SK-N-SH (cell line): ENCODE measurements at places on chromosomes 5 and 9. TPM values are rescaled to one million over a fixed set of nuclear protein-coding genes. Genes with fewer than 3 reads are reported as not detected.

GRCh38 chr5:123099514-123100151, 10.6 kb downstream of the PRDM6 start:
- peak; percentile 88 for DNase-seq

DNA sequence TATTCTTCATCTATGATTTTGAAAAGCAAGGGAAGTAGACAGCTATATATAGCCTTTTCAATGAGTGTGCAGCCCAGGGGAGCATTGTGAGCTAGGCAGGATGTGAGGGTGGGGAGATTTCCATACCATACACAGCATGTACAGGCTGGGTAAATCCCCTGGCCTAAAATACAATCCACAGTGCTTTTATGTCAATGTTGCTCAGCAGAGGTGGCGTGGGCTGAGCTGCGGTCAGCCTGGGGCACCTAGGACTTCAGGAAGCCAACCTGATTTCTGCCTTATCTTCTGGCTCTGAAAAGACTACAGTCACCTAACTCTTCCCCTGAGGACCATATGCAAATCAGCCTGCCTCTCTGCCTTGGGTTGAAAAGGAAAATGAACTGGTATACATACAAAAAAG, 6.3 kb upstream of the GARIN3 start:
- no peak for DNase-seq

DNA sequence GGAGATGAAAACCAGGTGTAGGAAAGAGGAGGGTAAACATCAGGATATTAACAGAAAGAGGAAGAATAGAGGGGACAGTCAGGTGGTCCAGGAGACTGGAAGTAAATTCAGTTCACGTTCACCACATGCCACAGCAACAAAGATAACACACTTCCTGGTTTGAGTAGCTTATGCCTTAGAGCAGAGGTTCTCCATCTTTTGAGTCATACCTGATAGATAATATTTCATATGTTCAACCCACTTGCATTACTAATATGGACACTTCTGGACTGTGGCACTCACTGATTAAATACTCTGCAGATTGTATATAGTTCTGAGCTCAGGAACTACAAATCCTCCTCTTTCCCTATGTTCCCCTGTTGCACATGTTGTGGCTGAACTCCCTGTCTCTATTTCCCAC, 179.9 kb upstream of the NR3C1 start:
- no peak for DNase-seq

SOX30 gene
- 0.10 and 0.13 TPM in 2 replicates for polyA plus RNA-seq

OSMR gene
- 55.9 and 56.0 TPM in 2 replicates for polyA plus RNA-seq

DNA sequence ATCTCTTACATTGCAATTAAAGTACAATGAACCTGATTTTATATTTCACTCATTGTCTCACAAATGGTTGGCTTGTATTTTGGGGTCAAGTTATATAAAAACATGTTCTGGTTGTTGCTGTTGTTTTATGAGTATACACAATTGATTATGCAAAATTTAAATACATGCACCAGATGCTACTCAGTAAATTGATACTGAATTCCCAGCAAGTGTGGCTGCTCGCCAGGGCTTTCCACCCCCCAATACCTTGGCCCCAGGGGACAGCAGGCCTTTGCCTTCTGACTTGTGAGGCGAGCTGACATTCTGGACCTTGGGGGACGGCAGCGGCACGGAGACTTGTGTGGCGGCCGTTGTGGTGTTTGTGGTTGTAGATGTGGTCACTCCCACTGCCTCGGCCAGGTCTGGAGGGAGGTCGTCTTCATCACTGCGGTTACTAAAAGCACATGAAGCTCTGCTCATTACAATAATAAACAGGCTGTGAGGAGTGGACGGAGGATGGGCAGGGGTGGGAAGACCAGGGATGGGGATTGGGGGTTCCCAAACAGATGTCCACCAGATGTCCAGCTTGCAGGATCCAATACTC, 27.0 kb upstream of the FRRS1L start:
- DNase-seq = no peak

DNA sequence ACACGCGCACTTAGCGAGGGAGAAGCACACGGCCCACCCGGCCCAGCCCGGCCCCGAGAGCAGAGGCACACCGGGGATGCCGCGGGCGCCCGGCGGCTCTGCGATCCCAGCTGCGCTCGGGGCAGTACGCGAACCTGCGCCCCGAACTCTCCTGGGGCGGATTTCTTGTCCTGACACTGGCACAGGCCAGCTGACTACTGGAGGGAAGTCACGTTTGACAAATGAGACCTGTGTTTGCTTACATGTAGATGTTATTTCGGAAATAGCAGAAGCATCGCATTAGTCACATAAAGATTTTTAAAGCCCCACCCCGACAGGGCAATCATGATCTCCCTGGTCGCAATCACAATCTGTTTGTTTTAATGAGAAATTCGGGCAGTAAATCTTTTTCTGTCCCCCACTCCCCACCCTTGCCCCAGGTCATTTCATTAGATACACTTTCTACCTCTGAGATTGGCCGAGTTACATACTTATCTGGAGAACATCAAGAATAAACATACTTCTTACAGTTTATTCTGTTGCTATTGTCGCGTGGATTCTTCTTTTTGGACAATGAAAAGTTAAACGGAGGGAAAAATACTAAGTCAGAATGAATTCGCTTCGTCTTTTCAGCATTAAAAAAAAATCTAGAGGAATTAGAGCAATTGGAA, 518.9 kb downstream of the CTNND2 start:
- peak; percentile 23 for DNase-seq

GRCh38 chr9:69174616-69175463, 763 bp downstream of the TJP2 start:
- peak; percentile 62 for DNase-seq

DNA sequence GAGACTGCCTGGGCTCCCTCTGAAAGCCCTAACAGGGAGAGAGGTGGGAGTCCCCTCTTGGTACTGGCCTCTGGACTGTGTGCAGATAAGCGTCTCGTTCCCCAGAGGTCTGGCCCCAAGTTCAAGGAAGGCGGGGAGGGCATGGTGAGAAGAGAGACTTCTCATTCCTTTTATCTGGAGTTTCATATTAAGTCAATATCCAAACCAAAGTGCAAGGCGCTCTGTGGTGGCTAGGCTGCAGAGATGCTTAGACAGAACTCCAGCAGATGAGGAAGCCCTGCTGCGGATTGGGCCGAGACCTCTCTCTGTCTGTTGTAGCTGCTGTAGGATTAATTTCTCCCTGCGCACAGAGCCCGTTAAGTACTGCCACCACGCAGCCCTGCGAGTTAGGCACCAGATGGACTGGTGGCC, 16.0 kb downstream of the MVB12B start:
- DNase-seq = no peak

- no peak for DNase-seq
Observed at GRCh38 chr9:99134893-99135341, 30.0 kb downstream of the TGFBR1 start.

DNA sequence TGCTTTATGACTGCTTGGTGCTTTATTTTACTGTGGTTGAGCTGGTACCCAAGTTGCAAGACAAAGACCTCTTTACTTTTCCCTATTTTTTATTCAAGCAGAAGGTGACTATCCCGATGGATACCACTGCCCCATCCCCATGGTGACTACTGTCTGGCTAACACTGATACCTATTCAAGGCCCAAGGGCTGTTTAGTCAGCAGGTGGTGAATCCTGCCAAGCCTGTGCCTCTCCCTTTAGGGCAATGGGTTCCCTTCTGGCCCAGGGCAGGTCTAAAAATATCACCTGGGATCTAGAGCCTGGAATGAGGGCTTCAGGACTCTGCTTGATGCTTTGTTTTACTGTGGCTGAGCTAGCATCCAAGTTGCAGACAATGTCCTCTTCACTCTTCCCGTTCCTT, 510.0 kb upstream of the GRAMD2B start:
- no peak for DNase-seq

- DNase-seq = no peak
Observed at GRCh38 chr5:67746103-67746502, 469.5 kb upstream of the PIK3R1 start.

DNA sequence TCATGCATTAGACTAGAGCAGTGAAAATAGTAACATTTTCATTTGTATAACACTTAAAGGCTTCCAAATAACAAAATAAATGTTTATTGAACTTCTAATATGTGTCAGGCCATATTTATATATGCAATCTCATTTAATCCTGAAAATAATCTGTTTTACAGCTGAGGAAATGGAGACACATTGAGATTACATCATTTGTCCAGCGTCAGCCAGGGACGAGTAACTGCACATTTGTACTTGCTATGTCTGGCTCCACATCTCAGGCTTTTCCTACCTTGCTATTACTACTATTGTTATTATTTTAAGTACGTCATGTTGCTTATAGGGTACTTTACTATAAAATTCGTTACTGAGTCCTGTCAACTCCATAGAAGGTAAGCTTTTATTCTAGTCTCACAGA, 3.8 kb upstream of the C9 start:
- no peak for DNase-seq

PCDHGA7 gene
- 3.4 and 7.8 TPM in 2 replicates for polyA plus RNA-seq

GRCh38 chr5:168885324-168886120, 306.4 kb upstream of the PANK3 start:
- peak; percentile 67 for DNase-seq

DNA sequence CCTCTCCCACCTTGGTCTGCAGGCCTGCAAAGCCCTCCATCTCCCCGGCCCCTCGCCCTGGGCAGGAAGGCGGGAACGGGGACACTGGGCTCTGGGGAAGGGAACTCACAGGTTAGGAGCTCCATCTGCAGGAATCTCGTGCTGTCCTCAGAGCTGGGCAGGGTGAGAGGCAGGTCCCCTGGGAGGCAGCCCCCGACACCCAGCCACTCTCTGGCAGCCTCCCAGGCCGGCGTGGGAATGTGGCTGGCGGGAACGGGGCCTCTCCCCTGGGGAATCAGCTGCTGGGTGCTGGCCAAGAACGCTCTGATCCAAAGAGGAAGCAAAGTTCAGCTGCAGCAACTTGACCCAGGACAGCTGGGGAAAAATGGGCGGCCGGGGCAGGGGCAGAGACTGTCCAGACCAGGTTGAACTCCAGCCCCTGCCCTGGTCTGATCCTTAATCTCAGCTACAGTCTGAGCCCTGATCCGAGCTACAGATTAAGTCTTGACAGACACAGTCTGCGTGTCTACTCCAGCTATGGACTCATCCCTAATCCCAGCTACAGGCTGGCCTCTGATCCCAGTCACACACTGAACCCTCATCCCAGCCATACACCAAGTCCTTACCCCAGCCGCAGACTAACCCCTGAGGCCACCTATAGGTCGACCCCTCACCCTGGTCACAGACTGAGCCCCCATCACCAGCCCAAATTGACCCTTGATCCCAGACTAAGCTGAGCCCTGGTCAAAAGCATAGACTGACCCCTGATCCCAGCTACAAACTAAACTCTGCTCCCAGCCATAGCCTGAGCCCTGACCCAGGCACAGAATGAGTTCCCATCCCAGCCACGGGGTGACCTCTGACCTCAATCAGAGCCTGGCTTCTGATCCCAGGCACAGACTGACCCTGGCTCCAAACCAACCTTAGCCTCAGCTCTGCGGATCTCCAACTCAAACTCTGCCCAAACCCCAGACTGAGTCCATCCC, 37.3 kb upstream of the EGFL7 start:
- DNase-seq = peak; percentile 82

DNA sequence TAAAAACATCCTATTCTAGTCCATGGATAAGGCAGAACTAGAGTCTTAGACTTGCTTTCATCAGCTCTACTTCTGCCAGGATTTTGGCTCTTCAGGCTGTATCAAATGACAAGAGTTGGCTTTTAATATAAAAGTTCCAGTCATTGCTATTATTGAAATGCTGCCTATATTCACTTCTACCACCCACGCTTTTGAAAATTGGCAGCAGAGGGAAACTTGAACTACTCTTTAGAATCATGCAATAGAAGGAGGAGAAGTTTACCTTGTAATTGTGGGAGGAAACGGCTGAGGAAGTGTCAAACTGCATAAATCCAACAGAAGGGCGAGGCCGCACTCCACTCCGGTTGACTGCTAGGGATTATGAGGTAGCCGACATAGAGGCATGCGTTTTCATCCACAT, 122.6 kb upstream of the BASP1 start:
- no peak for DNase-seq

DNA sequence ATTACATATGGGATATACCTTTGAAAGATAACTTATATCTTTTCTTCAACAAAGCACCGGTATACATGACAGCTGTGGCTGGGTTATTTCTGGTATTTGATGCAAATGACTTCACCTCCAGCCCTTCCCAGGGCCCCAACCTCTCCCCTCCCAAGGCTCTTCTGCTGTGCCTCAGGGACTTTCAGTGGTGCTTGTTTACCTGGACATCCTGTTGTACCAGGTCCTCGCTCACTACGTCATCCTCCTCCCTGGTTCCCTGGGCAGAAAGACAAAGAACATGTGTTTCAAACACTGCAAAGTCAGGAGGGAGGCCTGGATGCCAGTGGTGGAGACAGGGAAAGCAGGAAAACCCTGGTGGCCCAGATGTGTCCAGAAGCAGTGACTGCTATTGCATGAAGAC, 23.4 kb downstream of the ANXA6 start:
- DNase-seq = no peak

DNA sequence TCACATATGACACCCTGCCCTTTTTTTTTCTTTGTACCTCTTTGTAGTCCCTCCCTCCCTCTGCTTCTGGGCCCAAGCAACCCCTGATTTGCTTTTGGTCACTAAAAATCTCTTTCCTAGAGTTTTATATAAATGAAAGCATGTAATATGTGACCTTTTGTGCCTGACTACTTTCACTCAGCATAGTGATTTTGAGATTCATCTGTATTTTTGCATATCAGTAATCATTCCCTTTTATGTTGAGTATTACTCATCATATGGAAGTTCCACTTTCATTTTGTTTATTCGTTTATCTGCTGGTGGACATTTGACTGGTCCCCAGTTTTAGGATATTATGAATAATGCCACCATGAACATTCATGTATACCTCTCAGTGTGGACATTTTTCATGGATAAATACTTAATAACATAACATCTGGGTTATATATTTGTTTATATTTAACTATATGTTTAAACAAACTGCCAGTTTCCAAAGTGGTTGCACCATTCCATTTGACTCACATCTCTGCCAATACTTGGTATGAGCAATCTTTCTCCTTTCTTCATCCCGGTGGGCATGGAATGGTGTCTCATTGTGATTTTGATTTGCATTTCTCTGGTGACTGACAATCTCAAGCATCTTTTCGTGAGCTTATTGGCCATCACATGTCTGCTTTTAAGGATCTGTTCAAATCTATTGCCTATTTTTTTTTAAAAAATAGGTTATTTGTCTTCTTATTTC, 115.7 kb upstream of the S1PR3 start:
- no peak for DNase-seq

CORO2A gene
- polyA plus RNA-seq = 2.3 and 2.7 TPM in 2 replicates

GRCh38 chr5:74414228-74414627, 226.3 kb downstream of the ENC1 start:
- DNase-seq = no peak

GRCh38 chr9:79880626-79881025, 308.9 kb downstream of the TLE4 start:
- DNase-seq = no peak

GRCh38 chr9:132986114-132986513, 7.6 kb downstream of the GFI1B start:
- no peak for DNase-seq

- peak; percentile 45 for DNase-seq
Observed at GRCh38 chr5:159786901-159787691, 129.2 kb upstream of the ADRA1B start.
